Ascending aorta (tissue), 2 donors: ENCODE measurements at places on chromosomes 6 and 20.

GRCh38 chr6:80637312-80637711 lies 530.8 kb downstream of the BCKDHB start:
- DNase-seq: no peak

- DNase-seq: no peak
Measured at GRCh38 chr6:47134476-47135189, 92.5 kb upstream of the ADGRF1 start.

DNA sequence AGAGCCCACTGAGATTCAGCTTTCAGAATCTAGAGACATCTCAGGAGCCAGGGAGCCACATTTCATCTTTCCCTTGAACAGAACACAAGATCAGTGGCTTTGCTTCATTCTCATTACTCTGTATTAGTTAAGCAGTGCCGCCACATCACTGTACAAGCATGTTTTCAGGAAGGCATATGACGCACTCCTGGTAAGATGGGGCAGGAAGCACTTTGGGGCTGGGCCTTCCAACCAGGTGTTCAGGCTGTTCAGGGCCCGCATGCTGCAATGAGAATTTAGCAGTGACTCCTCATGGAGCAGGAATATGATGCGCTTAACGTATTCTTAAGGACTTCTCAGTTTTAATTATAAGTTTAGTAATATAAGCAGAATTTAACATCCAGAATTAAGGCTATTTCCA lies 29.7 kb upstream of the GNRH2 start:
- DNase-seq: no peak

DNA sequence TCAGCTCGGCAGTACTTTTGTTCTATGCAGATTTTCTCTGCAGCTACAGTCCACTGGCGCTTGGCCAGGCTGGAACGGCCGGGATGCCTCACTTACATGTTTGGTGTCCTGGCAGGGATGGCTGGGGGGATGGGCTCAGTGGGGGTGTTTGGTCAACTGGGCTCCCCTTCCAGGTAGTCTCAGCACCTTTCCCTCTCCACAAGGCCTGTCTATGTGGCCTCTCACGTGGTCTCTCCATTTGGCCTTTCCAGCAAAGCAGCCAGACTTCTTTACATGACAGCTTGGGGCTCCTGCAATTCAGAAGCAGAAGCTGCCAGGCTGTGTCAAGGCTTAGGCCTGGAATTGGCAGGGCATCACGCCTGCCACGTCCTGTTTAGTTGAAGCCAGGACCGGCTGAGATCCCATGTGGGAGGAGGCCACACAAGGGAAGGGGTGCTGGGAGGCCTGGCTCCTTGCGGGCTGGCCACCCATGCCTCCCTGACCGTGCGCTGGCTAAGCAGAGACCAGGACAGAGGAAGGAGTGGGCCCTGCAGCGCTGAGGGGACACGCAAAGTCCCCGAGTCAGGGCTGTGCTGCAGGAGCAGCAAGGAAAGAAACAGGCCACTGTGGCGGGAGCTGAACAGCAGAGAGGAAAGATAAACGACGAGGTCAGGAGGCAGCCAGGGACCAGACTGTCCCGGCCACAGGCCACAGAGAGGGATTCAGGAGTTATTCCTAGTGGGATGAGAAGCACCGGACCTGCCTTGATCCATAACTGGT lies 38.9 kb downstream of the MGME1 start:
- DNase-seq: no peak

DNA sequence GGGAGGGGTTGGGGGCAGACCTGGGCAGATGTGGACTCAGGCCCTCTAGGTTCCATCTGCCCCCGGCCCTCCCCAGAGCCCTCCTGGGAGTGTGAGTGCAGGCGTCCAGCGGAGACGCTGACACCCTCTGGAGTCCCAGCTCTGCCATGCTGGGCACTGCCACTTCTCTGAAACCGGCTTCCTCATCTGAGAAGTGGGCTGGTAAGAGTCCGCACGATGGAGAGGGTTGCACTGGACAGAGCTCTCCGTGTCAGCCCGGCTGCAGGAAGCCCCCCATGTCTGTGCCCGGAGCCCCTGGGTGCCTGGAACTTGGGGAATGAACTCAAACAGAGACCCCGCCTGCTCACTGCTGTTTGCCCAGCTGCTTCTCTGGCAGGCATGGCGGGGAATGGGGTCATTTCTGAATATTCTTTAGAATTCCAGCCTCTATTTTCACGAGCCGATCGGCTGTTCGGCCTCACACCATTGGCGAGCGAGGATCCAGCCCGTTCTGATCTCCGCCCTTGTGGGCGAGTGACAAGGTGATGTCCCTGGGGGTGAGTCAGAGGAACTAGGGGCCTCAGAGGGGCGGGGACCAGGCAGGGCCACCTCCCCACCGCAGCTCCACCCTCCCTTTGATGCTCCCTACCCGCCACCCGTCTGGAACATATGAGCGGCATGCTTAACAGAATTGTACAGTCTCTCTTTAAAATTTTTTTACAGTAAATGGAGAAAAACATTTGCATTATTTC lies 47.8 kb upstream of the GATA5 start:
- DNase-seq: no peak

DNA sequence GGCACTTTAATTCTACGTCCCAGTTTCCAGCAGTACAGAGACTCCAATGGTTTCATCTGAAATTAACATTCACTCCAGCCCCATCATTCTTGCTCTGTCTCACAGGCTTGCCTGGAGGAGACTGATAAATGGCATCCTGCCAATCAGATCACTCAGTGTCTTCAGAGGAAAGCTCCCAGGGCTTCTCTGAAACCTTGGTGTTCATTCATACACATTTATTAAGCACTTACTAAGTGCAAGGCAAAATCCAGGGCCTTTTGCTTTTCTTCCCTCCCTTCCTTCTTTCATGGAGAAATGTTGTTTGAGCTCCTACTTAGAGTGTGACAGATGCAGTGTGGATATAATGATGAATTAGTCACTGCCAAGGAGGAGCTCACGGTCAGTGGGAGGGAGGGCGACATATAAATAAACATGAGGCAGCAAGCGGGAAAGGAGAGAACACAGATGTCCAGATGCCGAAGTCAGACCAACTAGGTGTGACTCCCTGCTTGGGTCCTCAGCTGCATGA lies 106.7 kb upstream of the DTNBP1 start:
- DNase-seq: no peak

GRCh38 chr6:100203400-100203799 lies 209.4 kb upstream of the MCHR2 start:
- no peak for DNase-seq

- DNase-seq: no peak
Measured at GRCh38 chr6:56927538-56928453, 27.1 kb upstream of the BEND6 start.

- no peak for DNase-seq
Measured at GRCh38 chr6:125824946-125825771, 34.4 kb downstream of the NCOA7 start.

GRCh38 chr6:73353636-73354593 lies at the start of gene DPPA5:
DPPA5 (minus strand) TSS chr6:73354276; CDS start chr6:73354225, 51 bp downstream.
- DNase-seq: no peak

GRCh38 chr20:63536241-63536977 lies 767 bp downstream of the PTK6 start:
- DNase-seq: no peak

- DNase-seq: no peak
Measured at GRCh38 chr20:40304119-40304613, 384.9 kb downstream of the MAFB start.
